ENCODE measurements at places on chromosomes 12 and 14.

GRCh38 chr14:89374908-89375307, 42.1 kb downstream of the FOXN3 start:
- DNase-seq = no peak

DNA sequence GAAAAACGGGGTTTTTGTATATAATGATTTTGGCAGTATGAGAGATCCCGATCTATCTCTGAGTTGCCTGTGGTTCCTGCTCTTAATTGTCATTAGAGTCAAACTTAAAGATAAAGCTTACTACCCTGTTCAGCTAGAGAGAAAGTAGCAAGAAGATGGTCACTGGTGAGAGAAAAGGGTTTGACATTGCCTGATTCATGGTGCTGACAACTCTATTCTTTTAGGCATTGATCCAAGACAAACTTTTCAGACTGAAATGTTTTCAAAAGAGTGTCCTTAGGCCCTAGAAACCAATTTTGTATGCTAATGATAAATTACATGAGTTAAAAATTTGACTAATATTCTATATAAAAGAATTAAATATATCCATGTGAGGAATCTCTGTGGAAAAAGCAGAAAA, 35.1 kb downstream of the PELI2 start:
- no peak for DNase-seq

GRCh38 chr14:76958980-76959710, 69.4 kb downstream of the IRF2BPL start:
- no peak for DNase-seq

- DNase-seq = no peak
These were observed 252.9 kb upstream of the KRR1 start for GRCh38 chr12:75764091-75764841.

- no peak for DNase-seq
These were observed 327.5 kb upstream of the RTL1 start for GRCh38 chr14:101230851-101231550.

DNA sequence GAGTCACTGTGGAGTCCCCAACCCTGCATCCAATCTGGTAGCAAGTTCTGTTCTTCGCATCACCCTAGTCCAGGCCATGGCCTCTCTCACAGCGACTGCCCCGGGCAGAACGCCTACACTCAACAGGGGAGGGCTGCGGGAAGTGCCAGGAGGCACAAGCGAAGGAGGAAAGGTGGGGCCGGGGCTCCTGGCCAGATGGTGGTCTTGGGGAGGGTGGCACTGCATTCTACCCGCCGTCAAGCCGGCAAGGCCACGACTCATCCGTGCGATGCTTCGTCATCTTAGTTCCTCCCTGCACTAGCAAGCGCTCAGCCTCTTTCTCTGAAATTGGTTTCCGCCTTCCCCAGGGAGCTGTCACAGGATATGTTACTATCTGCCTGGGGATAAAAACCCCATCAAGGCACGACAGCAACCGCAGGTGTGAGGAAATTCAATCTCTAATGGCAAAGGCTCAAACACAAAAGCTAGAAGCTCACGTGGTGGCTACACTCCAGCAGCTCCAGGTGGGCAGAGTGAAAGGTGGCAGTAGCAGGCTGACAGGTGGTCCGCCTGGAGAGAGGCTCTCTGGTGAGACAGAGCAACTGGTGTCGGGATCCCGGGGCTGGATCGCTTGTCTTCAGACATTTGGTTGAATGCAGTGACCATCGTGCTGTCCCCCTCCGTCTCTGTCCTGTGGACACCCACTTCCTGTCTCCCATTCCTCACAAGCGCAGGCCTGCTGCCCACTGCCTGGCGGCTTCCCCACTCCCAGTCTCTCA, 34.1 kb downstream of the ACADS start:
- DNase-seq = peak; percentile 97

- DNase-seq = no peak
These were observed 168.2 kb downstream of the ZFP36L1 start for GRCh38 chr14:68624541-68625220.

GRCh38 chr14:104224506-104225277, 86.3 kb downstream of the KIF26A start:
- DNase-seq = peak; percentile 53

- DNase-seq = no peak
These were observed 6.1 kb upstream of the CNIH1 start for GRCh38 chr14:54447231-54447692.

- no peak for DNase-seq
These were observed 163.4 kb upstream of the DDHD1 start for GRCh38 chr14:53316504-53316903.

GRCh38 chr12:234891-235415, 21.0 kb upstream of the SLC6A12 start:
- no peak for DNase-seq

DNA sequence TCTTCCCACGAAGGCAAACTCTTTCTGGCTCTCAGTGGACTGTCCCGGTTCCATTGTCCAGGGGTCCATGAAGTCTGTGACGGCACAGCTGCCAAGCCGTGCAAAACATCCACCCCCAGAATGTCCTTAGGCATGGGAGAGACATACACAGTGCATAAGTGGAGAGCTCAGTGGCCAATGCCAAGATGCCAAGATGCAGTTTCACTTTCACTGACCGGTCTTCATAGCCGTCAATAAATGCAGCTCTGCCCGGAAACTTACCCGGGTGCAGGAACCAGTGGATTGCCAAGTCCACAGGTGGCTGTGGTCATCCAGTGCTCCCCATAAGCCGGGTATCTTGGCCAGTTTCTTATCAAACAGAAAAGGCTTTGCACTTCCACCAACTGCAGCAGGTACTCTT, 162.3 kb downstream of the PTCSC3 start:
- no peak for DNase-seq

GRCh38 chr12:21509768-21510167, 8.2 kb downstream of the GOLT1B start:
- DNase-seq = no peak

GRCh38 chr12:25151476-25151875, 43.5 kb downstream of the DNAI7 start:
- DNase-seq = no peak

- DNase-seq = no peak
These were observed 2.1 kb downstream of the ITPK1 start for GRCh38 chr14:93113678-93114067.

DNA sequence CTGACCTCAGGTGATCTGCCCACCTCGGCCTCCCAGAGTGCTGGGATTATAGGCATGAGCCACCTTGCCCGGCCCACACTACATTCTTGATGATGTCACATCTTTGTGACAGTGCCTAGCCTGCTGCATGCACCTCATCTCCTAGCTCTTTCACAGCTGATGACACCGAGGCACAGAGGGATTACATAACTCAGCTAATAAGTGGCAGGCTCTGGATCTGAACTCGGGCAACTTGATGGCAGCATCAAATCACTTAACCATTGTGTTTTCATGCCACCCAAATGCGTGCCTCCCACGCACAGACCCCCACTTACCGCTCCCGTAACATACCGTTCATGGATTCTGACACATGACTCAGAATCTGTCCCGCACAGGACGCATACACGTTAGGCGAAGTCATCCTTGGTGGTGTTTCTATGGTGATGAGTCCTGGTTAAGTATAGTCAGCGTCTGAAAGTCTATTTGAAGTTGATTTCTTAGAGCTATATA, 7.4 kb downstream of the TMEM120B start:
- DNase-seq = no peak

- DNase-seq = no peak
These were observed 315.1 kb upstream of the PRKD1 start for GRCh38 chr14:30242744-30243143.

- DNase-seq = no peak
These were observed 157.4 kb downstream of the LRRK2 start for GRCh38 chr12:40382217-40382616.

DNA sequence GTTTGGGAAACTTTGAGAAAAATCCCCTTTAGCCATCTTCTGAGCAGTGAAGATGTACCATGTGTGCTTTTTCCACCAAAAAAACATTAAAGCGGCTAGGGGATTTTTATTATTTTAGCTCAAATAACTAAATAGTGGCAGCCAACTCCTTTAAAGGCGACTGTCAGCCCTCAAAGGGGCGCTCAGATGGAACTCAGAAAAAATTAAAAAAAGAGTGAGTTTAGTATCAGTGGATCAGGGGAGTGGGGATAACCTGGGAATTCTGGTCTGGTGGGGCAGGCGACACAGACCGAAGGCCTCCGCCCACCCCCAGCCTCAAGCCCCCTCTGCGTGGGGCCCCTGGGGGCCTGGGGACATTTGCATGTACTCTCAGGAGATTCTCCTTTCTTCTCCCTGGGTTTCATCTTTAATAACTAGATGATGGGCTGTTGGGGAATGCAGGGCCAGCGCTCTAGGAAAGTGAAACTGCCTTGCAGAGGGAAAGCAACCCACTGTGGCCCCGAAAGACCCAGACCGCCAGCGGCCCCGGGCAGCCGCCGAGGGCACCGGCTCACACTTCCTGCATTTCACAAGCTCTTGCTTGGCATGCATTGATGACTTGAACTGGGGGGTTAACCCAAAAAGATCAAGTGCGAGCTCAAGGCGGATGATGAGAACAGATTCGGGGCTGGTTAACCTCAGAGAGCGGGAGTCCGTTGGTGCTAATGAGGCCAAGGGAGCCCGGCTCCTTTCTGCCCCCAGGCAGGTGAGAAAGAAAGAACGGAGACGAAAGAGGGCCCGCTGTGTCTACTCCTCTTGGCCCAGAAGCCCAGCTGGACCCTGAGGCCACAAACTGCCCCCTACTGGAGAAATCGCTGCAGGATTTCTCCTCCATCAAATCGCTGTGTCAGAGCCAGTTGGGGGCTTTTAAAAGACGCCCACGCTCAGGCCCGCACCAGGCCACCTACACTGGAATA, 7.3 kb upstream of the BATF start:
- DNase-seq = no peak

DNA sequence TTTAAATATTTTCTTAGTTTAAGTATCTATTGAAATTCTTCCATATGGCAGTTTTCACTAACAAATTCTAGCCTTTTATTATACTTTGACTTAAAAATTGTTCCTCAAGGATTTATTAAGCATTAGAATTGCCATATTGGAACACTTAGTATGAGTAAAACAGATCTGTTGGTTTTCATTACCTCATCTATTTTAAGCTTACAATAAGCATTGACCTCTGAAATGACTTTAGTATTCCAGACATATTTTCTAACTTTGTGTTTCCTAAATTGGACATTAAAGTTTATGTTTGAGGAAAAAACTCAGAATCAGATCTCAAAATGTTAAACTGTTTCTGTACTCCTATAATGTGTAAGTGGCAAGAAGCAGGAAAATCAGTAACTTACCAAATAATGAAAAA, 48.4 kb downstream of the CSRP2 start:
- DNase-seq = no peak

DNA sequence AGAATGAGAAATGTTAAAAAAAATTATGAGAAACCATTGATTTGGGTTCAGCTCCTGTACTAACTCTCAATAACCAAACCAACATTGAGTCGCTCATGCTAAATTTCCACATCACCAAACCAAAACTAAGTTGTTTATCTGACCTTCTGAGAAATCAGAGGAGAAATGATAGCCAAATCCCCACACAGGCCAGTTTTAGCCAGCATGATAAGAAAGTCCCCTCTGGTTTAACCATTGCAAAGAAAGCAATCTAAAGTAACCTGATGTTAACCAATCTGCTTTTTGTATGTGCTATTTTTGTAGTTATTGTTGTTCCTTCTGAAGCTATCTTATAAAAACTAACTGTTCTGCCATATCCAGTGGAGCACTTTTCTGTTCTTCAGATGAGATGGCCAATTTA, 599.7 kb downstream of the SLC16A7 start:
- DNase-seq = no peak

- DNase-seq = no peak
These were observed 82.9 kb downstream of the ARF6 start for GRCh38 chr14:49975799-49976198.

DNA sequence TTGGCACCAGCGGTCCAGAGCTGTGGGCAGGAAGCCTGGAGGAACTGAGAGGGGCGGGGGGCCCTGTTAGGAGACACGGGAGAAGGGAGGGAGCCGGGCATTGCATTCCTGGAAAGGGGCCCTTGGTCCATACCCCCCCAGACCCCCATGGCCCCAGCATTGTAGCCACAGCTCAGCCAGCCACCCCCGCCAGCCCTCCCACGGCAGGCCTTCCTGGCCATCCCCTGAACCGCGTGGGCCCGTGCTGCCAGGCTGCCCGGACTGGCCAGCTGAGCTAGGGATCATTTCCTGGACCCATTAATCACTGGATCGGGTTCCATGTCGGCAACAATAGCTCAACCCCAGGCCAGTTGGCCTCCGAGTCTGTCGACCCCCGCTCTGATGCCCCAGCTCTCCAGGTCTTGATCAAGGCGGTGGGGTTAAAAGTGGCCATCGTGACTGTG, 39.8 kb upstream of the DIO3 start:
- no peak for DNase-seq

- DNase-seq = no peak
These were observed 62.1 kb downstream of the PPP2R5C start for GRCh38 chr14:101823511-101824120.

DNA sequence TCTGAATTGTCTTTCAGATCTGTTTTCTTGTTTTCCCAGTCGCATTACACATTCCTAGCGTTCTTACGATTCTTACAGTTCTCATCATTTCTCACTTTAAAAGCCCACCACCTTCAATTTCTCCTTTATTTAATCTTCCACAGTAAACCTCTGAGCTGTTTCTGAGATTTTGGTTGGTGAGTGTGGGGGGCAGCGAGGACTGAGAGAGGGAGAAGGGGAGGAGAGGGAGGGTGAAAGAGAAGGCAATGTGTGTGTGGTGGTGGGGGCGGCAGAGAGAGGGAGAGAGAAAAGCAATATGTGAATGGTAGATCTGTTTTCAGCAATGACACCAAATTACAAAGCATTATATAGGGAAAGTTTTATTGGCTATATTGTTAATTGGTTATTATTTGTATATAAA, 282.6 kb downstream of the SOX5 start:
- DNase-seq = no peak

GRCh38 chr12:123120452-123121166, 30.3 kb downstream of the PITPNM2 start:
- DNase-seq = no peak

GRCh38 chr12:59973515-59973914, 377.7 kb downstream of the SLC16A7 start:
- DNase-seq = no peak

DNA sequence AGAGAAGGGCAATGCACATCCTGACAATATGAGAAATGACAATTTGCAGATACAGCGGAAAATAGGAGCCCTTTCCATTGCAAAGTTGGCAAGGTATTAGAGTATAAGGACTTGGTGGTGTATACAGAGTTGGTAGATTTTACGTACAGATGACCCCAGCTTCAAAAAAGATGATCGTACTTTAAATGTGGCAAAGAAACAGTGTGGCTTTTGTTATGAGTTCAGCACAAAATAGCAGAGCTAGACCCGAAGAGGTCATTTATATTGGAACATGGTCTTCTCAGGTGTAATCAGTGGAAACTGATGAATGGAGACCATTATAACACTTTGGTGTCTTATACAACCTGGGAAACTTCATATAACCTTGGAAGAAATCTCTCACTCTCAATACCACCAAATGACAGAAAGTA, 2.3 kb downstream of the CLEC2B start:
- no peak for DNase-seq

DNA sequence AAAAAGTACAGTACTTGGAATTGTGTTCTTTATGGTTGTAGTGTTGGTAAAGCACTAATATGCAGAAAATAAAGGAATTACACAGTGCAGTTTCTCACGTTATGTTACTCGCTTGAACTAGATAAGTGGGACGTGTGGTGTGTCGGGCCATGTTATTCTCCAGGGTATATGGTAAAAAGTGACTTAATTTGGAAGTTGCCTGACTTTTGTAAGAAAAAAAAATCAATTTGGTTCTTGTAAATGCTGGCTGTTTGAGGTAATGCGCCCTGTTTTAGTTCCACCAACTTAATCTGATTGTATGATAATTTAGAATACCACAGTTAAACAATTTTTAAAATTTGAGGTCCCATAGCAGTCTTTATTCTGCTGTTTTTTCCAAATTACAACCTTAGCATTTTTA, 4.1 kb downstream of the ARF6 start:
- no peak for DNase-seq

GRCh38 chr12:123681605-123682004, 10.7 kb downstream of the TCTN2 start:
- no peak for DNase-seq

All from NCI-H1105 (cell line).